Foreskin keratinocyte (primary cell): ENCODE measurements at places on chromosomes 12 and 14. TPM values are rescaled to one million over a fixed set of nuclear protein-coding genes. Genes with fewer than 3 reads are reported as not detected.

DNA sequence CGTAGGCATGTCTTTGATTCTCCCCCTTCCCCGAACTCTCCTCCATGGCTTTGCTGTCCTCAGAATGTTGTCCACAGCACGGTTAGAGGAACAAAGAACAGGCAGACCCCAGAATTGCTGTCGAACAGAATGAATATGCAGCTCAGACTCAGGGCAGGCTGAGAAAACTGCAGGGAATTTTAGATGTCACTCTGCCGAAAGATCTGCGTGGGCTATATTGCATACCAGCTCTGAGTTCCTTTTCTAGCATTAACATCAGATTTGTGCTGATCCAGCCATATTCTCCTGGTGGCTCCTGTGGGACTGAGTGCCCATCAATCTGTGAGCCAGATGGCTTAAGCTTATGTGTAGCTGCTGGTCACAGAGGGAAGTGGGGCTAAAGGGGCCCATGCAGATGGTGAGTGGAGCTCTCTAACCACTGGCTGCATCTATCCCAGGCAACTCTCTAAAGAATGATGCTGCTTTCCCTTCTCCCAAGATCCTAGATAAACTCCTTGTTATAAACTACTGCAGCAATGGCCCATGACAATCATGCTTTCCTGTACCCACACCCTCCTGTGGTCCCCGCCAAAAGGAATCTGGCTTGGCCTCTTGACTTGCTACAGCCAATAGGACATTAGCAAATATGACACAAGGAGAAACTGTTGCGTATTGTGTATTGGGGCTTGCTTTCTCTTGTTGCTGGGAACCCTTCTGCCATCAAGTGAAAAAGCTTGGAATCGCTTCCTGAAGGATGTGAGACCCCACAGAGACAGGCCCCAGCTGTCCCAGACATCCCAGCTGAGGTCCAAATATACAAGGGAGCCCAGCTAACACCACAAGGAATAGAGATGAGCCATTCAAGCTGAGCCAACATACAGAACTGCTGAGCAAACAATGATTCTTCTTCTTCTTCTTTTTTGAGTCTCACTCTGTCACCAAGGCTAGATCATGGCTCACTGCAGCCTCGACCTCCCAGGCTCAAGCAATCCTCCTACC lies 101.3 kb downstream of the FOXN3 start:
- no peak for DNase-seq

GRCh38 chr12:42216737-42217136 lies 21.3 kb downstream of the YAF2 start:
- no peak for DNase-seq

GRCh38 chr12:89980236-89980635 lies 271.6 kb upstream of the ATP2B1 start:
- no peak for DNase-seq

GRCh38 chr14:72844524-72844923 lies 49.4 kb downstream of the DPF3 start:
- peak; percentile 9 for DNase-seq

- no peak for DNase-seq
Observed at GRCh38 chr12:76032043-76032981, 736 bp upstream of the PHLDA1 start.

ACVRL1 gene
- not detected in 2 replicates for total RNA-seq

GNPTAB gene
- 32.7 and 33.7 TPM in 2 replicates for total RNA-seq

TMEM233 gene
- total RNA-seq = not detected in 2 replicates

DNA sequence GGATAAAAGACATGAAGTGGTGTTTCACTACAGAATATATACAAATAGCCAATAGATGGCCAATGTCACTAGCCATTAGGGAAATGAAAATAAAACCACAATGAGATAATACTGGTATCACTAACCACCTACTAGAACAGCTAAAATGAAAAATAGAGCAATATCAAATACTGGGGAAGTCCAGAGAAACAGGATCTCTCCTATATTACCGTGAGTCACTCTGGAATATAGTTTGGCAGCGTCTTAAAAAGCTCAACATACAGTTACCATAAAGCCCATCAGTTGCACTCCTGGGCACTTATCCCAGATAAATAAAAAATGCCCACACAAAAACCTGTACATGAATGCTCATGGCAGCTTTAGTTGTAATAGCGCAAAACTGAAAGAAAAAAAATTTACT lies 101.7 kb downstream of the TMTC1 start:
- no peak for DNase-seq

DNA sequence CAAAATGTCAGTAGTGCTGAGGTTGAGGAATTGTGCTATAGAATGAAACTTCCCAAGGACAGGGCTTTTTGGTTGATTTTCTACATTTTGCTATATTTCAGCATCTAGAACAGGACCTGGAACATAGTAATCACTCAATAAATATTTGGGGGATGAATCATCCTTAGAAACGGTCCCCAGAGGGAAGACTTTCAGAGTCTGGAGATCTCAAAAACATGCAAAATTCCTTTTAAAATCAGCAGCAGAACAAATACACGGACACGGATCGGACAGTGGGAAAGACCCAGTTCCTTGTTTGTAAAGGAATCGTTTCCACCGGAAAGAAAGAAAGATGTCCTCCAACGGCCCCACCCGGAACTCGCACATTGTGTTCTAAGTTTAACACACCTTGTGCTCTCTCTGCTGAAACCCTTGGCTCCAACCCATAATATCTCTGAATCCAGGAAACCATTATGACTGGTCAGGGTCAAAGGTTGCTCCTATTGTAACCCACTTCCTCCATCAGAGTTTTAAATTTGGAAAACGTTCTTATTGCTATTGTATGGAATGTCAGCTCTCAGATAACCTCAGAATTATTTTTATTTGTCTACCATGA lies 617.2 kb downstream of the MED13L start:
- DNase-seq = peak; percentile 53

GRCh38 chr12:92289629-92290349 lies 144.1 kb upstream of the BTG1 start:
- DNase-seq = peak; percentile 84
